ENCODE measurements at places on chromosomes 5 and 9. TPM values are rescaled to one million over a fixed set of nuclear protein-coding genes. Genes with fewer than 3 reads are reported as not detected.

- no peak for DNase-seq
Measured at GRCh38 chr9:30771760-30772159, 1612.7 kb upstream of the ACO1 start.

DNA sequence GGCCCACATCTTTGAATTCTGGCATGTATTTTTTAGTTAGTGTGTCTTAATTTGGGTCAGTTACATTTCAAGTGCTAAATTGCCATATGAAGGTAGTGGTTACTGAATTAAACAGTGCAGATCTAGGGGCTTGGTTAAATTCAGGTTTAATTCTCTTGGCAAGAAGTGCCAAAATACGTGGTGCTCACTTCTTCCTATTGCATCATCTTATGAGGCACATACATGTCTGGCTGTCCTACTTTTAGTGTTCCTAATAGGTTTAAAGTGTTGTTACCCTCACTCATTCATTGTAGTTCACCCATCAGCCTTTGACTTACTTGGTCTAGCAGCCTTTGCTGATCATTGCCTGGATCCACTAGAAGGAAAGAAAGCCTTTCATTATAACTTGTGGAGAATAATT lies 59.5 kb downstream of the RPS6 start:
- no peak for DNase-seq

DNA sequence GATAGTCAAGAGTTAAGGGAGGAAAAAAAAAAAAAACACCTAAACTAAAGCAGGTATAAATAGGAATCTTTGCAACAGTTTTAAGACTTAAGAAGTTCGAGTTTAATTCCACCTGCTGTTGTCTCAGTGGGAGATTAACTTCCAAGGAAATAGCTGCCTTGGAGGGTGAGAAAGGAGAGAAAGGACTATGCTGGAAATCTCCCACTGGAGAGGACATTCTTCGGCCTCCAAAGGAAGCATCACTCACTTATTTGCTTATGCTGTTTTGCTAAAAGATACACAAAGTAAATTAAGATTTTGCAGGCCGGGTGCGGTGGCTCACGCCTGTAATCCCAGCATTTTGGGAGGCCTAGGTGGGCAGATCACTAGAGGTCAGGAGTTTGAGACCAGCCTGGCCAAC lies 317.9 kb upstream of the MPDZ start:
- DNase-seq: no peak

GRCh38 chr5:172344855-172345409 lies 61.4 kb upstream of the UBTD2 start:
- DNase-seq: no peak

DNA sequence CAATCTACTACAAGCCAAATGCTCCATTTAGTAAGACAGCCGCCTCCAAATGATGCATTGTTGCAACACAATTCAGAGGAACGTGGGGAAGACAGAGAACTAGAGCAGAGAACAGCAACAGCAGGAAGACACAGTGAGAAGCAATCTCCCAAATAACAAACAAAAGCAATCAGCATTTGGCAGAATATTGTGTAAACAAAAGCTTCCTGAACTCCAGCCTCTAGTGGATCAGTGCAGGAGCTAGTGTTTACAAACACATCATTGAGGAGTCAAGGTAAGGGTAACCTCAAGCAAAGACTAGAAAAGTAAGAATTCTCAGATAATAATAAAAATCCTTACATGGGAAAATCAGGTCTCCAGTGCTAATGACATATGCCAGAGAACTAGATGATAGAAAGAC lies 20.6 kb downstream of the FST start:
- no peak for DNase-seq

GRCh38 chr5:56440871-56441740 lies 208.0 kb upstream of the ANKRD55 start:
- DNase-seq: no peak

GRCh38 chr5:171336521-171337209 lies 27.6 kb downstream of the TLX3 start:
- DNase-seq: no peak

GRCh38 chr5:154071799-154072413 lies 33.1 kb downstream of the MFAP3 start:
- no peak for DNase-seq

GRCh38 chr5:37703841-37704241 lies 136.0 kb downstream of the GDNF start:
- DNase-seq: no peak

- DNase-seq: no peak
Measured at GRCh38 chr9:130237076-130237475, 28.5 kb upstream of the HMCN2 start.

Gene SLC6A19
- total RNA-seq: not detected

Gene CATSPER3
- 2.7 TPM for total RNA-seq

Gene CDC20B
- not detected for total RNA-seq

Gene SLC6A3
- total RNA-seq: 0.24 TPM

Gene SMIM33
- total RNA-seq: not detected

Gene KIF12
- not detected for total RNA-seq

Gene SOX30
- total RNA-seq: 0.49 TPM

Gene ANKRD31
- 0.10 TPM for total RNA-seq

Gene PCDHB14
- 0.10 TPM for total RNA-seq

Gene SEMA6A
- 0.61 TPM for total RNA-seq

Data from B cell (primary cell).